Hematopoietic multipotent progenitor cell treated with erythropoietin and hydrocortisone succinate and interleukin-3 and kit ligand, for 6 days (in vitro differentiated cells): ENCODE measurements at places on chromosomes 2 and 18.

DNA sequence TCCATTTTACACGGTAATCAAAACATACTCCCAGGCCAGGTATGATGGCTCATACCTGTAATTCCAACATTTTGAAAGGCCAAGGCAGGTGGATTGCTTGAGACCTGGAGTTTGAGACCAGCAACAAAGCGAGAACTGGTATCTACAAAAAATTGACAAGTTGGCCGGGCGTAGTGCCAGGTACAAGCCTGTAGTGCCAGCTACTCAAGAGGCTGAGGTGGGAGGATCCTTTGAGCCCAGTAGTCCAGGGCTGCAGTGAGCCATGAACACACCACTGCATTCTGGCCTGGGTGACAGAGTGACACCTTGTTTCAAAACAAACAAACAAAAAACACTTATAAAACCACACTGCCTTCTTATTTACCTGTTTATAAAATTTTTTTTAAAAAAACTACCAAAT is 80.8 kb downstream of the GAREM1 start:
- DNase-seq: no peak

DNA sequence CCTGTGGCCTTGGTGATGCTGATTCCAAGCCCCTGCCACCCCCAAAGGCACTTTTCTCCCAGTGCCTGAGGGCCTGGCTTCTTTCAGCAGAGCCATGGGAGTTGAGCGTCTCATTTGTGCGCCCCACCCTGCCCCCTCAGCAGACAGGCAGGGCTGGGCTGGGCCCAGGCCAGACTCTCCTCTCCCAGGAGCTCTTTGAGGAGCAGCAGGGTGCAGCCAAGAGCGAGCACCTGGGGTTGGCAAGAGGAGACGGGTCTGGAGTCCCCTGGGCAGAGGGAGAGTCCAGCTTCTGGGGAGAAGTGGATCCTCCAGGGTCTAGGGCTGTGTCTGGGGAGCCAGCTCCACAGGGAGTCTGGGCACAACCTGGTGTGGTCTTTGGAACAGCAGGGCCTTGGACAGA is 21.2 kb downstream of the NPPC start:
- no peak for DNase-seq

GRCh38 chr2:30565851-30566358 is 118.9 kb downstream of the LCLAT1 start:
- no peak for DNase-seq

- no peak for DNase-seq
Measured at GRCh38 chr2:54074606-54075341, 40.6 kb upstream of the ACYP2 start.

DNA sequence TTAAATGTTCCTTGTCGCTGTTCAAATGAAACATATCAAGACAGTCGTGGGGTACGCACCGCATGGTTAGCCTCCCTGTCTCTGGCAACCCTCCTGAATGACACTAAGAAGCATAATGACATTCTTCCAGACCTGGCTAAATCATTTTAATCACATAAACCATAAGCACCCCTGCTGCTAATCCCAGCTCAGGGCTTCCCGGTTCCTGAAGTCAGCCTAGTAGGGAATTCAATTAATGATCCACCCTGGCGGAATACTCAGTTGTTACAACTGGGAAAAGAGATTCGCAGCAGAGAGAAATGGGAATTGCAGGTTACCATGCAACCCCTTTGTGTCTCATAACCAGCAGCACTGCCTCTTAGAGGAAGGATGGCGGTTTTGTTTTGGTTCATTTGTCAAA is 200.8 kb upstream of the AGAP1 start:
- DNase-seq: no peak

DNA sequence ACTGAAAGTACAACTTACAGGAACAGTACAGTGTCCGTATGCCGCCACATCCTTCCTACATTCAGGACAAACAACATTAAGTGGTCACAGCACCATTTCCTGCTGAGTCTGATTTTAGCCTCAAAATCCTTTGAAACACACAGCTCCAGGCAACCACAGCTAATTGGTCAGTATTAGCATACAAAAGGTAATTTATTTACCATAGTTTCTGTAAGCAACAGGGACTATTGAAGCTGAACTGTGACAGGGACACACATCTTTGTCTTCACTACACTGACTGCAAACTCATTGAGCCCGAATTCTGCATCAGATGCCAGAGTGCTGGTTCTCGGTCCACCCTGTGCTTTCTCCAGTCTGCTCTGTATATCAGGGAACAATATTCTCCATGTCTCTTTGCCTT is 151.8 kb downstream of the ST6GAL2 start:
- DNase-seq: no peak

- no peak for DNase-seq
Measured at GRCh38 chr2:18299423-18300212, 260.8 kb downstream of the RDH14 start.

DNA sequence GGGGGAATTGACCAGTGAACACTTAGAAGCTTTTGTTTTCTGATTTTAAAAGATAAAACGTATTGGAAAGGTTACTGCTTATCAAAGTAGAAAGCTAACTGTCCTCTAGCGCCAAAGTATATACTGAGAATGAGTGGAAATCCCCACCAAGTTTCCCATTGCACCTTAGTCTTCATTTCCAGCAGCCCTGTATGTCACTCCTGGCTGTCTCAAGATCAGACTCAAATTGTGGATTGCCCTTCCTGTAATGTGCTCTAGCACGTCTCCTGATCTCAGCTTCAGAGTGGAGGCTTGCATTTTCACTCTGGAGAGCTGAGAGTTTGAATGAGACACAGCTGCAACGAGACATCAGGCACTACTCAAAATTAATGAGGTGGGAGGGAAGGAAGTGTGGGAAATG is 26.6 kb downstream of the MFF start:
- DNase-seq: no peak

GRCh38 chr2:219416235-219416602 is 2.0 kb upstream of the DES start:
- no peak for DNase-seq

- peak; percentile 80 for DNase-seq
Measured at GRCh38 chr2:197152451-197153228, 157.9 kb downstream of the ANKRD44 start.

- no peak for DNase-seq
Measured at GRCh38 chr2:156132130-156132529, 200.4 kb downstream of the NR4A2 start.

DNA sequence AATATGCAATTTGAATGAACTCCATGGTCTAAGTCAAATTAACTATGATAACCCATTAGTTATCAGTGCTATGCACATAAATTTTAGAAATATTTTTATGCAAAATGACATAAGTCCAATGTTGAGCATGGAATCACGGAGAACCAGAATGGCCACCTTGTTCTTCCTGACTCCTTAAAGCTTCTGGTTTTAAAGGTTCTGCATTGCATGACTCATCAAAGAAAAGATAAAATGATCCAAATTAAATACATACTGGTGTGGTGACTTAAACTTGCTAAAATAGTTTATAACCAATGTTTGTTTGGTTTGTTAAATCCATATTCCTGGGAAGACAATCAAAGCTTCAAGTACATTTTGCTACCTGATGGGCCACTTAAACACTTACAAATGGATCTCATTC is 1146.9 kb upstream of the NRXN1 start:
- DNase-seq: no peak

GRCh38 chr2:237324837-237325236 is 89.1 kb downstream of the COL6A3 start:
- DNase-seq: no peak

DNA sequence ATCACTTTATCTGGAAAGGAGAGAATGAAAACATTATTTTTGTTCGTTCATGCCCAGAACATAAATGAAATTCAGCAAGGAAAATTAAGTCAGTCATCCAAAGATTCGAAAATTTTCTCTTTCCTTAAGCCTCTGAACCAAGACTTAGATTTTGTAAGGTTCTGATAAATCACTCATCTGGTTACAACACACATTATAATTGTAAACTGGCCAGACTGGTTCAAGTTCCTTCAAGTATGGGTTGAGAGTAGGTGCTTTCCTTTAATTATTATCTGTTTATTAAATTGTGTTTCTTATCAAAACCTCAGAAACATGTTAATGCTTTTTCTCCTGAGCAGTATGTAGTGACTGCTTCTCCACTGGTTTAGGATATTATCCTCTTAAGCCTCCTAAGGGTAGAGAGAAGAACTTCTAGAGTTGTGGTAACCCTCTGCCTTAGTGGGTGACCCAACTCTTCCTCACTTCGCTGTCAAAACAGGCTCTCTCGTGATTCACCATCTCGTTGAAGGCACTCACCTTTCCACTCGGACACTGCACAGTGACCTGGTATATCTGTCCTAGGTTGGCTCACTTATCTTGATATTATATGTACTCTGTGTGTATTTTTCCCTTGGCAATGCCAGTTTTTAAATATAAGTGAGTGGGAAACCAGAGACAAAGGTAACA is 325.9 kb downstream of the PAX3 start:
- DNase-seq: no peak

DNA sequence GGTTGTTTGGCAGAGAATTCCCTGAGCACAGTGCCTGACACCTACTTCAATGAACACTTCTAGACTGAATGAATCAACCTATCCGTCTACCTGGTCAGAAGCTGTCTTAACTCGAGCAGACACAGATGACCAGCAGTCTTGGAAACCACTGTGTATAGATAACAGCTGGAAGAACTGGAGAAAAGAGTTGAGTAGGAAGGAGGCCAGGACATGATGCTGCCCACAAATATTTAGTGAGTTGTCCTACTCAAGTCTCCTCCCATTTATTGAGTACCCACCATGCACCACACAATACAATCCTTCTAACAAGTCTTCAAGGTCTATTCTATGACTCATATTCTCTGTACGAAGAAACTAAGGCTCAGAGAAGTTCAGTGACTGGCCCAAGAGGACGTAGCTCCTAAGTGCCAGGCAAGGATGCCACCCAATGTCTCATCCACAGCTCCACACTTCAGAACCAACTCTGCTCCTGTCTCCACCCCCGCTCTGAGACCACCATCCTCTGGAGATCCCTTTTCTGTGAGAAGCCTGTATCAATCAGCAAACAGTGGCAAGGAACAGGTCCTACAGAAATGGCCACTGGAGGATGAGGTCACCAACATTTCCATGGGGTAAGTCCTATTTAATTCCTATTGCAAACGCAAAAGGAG is 62.2 kb downstream of the GALNT14 start:
- DNase-seq: no peak

DNA sequence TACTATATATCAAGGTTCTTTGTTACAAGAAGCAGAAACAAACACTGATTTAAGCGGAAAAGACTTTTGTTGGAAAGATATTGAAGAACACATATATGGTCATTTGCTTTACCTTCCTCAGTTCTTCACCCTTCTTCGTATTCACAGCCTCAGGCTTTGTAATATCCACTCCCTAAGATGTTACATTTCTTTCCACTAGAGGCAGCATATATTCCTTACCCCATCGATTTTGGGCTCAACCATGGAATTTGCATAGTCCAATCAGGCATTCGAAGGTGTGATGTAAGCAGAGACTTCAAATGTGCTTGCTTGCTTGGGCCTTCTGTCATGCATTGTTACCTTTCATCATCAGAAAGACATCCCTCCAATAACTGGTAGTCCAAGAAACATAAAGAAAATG is 287.4 kb downstream of the PID1 start:
- DNase-seq: no peak

GRCh38 chr2:219286436-219287115 is 7.4 kb downstream of the DNAJB2 start:
- peak; percentile 72 for DNase-seq
